ENCODE measurements at places on chromosomes 16 and 17.

- DNase-seq, result no peak
Measured at GRCh38 chr16:49342336-49343265, 31.0 kb upstream of the C16orf78 start.

DNA sequence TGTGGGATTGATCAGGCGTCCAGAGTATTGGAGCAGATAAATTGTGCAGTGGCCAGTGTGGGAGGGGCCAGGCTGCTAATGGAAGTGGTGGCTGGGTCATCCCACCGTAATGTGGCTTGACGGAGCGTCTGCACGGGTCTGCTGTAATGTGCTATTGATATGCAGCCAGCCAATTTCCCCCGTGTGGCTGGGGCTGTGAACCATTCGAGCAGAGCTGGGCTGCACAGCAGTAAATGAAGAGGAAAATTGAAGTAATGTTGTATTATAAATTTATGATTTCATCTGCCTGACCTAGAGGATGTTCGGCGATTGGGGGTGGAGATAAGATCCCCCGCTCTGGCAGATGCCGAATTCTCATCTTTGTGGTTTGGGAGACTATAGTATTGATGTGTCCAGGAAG, 121.5 kb downstream of the CCDC182 start:
- DNase-seq, result peak; percentile 41

GRCh38 chr17:54906683-54907082, 6.0 kb downstream of the TOM1L1 start:
- DNase-seq, result no peak

GRCh38 chr16:75789237-75789636, 62.9 kb upstream of the CPHXL start:
- no peak for DNase-seq

Data from posterior vena cava (tissue), 2 donors.